ENCODE measurements at places on chromosomes 1 and 21.

DNA sequence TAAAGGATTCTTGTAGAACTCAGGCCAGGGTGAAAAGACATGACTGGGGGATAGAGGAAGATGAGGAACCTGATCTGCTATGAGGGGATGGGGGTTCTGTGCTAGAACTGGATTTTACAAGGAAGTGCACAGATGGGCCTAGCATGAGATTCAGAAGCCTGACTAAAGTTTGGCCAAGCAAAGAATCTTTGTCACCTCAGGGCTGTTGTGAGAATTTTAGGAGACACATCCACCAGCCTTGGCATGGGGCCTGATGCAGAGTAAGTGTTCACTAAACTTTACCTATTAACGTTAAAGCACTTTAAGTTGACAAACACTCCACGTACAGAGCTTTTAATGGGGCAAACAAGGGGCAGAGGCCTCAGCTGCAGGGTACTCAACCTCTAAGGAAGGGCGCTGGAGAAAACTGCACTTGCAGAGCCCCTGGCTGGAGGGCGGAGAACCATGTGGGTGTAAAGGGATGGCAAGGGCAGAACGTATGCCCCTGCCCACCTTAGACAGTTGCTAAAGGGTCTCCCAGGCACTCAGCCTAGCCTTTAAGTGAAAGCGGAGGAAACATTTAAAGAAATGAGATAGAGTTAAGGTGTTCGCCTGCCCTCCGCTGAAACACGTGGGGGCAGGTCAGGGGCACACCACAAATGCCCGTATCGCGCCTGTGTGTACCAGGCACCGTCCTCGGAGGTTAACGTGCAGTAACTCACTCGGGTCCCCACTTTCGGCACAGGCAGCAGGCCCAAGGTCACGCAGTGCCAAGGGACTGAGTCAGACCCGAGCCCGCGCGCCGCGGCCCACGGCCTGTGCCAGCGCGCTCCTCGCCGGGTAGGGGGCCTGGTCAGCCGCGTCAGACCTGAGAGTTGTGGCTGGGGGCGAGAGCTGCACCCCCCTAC is 990 bp upstream of the MRPS6 start:
- DNase-seq: no peak

GRCh38 chr1:67676287-67676686 is 8.7 kb upstream of the GADD45A start:
- no peak for DNase-seq

GRCh38 chr1:205434738-205435137 is 12.9 kb upstream of the LEMD1 start:
- no peak for DNase-seq

- no peak for DNase-seq
These were observed 100.2 kb upstream of the COG2 start for GRCh38 chr1:230542054-230542453.

- no peak for DNase-seq
These were observed 69.2 kb upstream of the ERG start for GRCh38 chr21:38567335-38567969.

GRCh38 chr1:111737216-111738132 is 1.7 kb downstream of the INKA2 start:
- DNase-seq: no peak

GRCh38 chr1:209767706-209768105 is 11.9 kb downstream of the TRAF3IP3 start:
- DNase-seq: no peak

DNA sequence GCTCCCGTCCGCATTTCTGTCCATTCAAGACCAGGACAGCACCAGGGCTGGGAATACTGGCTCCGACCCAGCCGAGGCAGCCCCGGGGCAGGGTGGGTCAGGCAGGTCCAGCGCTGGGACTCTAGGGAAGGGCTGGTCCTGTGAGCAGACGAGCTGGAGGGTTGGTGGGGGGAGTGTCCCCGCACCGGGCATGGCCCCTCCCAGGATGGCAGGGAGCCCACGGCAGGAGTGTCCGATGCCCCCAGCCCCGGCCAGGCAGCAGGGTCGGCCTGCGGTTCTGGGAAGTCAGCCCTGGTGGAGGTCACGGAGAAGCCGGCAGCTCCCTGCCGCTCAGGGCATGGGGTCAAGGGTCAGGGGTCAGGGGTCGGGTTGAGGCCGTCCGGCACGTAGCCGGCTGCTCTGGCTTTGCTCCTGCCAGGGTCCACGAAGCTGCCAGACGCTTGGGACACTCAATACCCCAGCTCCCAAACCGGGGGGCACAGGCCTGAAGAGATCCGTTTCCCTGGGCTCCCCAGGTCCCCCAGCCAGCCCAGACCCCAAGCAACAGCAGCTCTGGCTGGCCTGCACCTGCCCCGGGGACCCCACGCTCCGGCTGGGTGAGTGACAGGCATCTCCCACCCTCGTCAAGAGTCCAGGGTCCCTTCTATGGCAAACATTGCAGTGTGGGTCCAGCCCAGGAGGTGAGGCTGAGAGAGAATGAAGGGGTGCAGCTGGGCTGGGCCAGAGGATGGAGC is 6.7 kb downstream of the C1QTNF12 start:
- DNase-seq: no peak

DNA sequence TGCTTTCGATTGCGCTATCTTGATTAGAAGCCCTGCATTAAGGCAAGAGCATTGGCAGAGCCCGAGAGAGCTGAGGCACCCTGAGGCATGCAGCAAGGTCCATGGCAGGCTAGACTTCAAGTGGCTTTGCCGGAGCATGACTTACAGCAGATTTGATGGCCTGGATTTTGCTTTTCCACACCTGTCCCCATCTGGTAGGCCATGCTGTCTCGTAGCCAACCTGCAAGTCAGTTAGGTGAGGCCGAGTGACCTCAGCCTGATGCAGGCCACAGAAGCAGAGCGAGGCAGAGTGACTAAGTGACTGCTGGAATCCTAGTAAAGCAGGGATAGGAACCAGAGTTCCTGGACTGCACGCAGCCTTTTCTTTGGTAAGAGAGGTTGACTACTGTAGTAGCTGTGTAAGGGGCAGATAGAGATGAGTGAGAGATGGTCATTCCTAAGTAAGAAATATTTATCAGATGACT is 148.9 kb downstream of the PBX1 start:
- DNase-seq: no peak

- DNase-seq: no peak
These were observed 888 bp downstream of the HES5 start for GRCh38 chr1:2528966-2529783.

GRCh38 chr1:199223936-199224335 is 585.1 kb downstream of the PTPRC start:
- no peak for DNase-seq

GRCh38 chr21:39053126-39053525 is 130.1 kb downstream of the PSMG1 start:
- no peak for DNase-seq

- no peak for DNase-seq
These were observed 31.1 kb downstream of the HUNK start for GRCh38 chr21:31903896-31904295.

GRCh38 chr1:184456189-184456588 is 69.4 kb downstream of the C1orf21 start:
- no peak for DNase-seq

DNA sequence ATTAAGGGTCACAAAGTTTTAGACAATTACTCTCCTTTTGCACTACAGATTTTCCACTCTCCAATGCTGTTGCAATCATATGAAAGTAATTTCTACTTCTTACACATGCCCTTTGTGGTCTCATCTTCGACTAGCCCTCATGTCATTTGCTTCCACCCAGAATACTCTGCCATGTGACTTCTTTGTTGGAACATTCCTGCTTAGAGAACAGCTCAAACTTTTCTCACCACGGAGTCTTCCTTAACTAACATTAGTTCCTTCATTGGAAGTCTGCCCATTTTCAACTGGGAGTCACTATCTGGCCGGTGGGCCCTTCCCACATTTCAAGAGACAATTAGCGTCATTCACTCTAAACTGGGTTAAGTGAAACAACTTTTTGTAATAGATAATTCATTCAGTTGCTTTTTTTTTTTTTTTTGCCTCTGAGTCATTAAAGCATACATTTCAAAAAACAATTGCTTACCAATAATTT is 142.6 kb upstream of the PALMD start:
- DNase-seq: no peak

DNA sequence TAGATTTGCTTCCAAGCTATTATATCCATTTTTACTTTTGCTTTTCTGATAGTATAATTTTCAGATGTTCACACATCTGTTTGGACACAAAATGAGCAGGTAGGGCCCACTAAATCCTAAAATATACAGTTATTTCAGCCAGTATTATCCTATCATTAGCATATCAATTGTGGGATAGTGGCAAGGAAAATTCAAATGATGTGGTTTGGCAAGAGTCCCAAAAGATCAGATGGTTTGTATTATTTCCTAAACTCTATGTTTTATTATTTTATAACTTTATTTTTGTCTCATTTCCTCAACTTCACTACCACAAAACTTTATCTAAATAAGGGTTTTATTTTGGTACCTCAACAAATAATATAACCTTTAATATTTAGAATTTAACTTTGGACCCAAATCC is 1659.6 kb downstream of the NCAM2 start:
- DNase-seq: no peak

- DNase-seq: no peak
These were observed 833.0 kb upstream of the ADAMTS5 start for GRCh38 chr21:27799861-27800260.

GRCh38 chr1:31181515-31182343 is 58.0 kb downstream of the NKAIN1 start:
- peak; percentile 16 for DNase-seq

GRCh38 chr21:45987121-45987711 is 5.6 kb downstream of the COL6A1 start:
- no peak for DNase-seq

GRCh38 chr1:209620487-209620884 is 31.7 kb downstream of the LAMB3 start:
- DNase-seq: no peak

- DNase-seq: no peak
These were observed 7.5 kb downstream of the DDR2 start for GRCh38 chr1:162639718-162640117.

DNA sequence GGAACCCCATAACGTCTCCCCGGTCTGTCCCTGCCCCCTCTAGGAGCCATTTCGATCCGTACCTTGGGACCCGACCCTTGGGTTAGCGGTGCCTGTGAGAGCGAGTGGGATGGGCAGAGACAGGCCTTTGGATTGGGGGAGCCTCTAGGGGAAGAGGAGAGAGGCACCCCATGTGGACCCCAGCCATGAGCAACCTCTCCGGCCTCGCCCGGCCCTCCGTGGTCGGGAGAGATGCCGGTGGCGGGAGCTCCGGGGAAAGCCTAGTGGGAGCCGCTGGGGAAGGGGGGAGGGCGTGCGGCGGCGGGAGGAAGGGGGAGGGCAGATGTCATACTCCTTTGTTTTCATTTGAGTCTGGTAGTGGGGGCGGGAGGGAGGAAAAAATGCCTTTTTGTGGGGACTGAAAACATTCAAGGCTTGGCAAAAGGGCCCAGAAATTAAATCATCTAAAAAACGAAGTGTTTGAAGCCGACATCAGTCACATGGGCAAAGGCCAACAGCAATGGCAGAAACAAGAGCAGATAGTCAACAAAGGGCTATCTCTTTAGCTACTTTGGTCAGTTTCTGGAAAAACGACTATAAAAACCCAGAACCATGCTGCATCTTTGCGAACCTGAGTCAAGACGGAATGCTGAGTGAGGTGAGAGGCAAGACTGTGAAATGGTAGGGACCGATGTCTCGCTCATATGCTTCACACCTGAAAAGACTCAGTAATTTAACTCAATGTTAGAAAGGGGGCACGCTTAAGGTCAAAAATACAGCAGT is 758 bp downstream of the PTBP2 start:
- no peak for DNase-seq

DNA sequence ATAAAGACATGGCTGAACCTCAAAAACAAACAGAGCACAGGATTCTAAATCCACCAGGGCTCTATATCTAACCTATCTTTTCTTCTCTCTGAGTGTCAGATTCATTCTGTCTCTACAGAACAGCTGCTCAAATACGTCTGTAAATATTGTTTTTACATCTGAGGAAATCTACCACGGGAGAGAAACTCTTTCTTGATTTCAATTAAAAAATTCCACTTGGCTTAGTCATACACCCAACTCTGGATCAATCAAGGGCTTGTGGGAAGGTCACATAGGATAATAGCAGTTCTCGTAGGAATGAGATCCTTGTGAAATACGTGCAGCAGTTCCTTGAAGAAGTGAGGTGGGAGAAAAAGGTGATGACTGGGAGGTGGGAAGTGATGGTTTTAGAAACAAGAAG is 1355.7 kb upstream of the ADGRL2 start:
- no peak for DNase-seq

GRCh38 chr1:172902861-172903381 is 147.8 kb downstream of the TNFSF18 start:
- DNase-seq: no peak

- DNase-seq: no peak
These were observed 511.6 kb downstream of the SMYD3 start for GRCh38 chr1:245995474-245995873.

DNA sequence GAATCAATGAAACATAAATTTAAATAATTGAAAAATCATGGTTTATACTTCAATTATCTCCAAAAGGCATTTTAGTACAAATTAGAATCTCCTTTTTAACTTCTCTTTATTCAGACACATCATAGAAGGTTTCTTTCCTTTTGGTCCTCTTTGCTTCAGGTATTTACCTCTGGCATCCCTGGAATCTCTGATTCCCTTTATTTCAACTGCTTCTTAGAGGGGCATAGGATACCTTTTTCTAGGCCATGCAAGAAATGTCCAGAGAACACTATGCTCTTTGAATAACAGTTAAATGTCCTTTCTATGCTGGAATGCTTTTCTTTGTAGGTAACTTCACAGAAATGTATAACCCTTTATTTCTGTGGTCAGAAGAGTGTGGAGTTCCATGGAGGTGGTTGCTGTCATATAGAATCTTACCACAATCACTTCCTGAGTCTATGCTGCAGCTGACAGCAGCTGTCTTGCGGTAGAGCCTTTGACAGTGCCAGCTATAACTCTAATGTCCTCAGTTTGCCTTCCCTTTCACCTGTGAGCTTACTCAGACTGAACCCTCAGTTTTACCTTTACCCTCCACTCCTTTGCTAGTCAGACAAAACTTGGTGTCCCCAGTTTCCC is 8.6 kb downstream of the LAMC2 start:
- DNase-seq: no peak

DNA sequence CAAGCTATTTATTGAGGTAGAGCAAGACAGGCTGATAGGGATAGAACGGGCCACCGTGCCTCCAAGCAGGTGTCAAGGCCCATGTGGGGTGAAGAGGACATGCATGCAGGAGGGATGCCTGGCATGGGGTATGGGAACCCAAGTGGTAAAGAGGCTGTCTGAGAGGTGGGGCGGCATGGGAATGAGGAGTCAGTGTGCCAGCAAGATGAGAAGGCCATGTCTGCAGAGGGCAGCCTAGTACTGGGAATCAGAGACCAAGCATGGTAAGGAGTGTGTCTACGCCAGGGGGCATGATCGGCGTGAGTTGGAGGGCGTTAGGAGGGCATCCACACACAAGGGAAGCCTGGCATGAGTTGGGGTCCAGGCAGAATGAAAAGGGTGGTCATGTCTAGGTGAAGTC is 303.7 kb upstream of the PLD5 start:
- no peak for DNase-seq

- DNase-seq: no peak
These were observed 246.0 kb downstream of the TRABD2B start for GRCh38 chr1:47751193-47751592.

DNA sequence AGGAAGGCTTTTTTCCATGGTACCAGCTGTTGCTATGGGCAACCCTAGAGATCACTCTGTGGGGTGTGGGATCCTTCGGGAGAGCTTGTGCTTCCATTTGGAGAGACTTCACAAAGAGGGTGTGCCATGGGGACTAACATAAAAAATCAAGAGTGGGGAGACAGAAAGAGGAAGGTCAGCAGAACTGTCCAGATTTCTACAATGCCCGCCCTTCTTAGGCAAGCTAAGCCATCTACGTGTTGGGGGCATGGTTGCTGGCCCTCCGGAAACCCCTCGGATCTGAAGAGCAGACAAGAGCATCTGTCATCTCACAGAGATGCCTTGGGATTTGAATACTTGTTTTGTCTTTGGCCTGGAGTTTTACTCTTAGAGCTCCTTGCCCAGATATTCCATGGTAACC is 83.9 kb upstream of the ZNF648 start:
- DNase-seq: no peak
